Glutamatergic neuron (in vitro differentiated cells): ENCODE measurements at places on chromosomes 4 and X. TPM values are rescaled to one million over a fixed set of nuclear protein-coding genes. Genes with fewer than 3 reads are reported as not detected.

GRCh38 chrX:7109049-7109531 is 38.4 kb upstream of the STS start:
- no peak for DNase-seq

DNA sequence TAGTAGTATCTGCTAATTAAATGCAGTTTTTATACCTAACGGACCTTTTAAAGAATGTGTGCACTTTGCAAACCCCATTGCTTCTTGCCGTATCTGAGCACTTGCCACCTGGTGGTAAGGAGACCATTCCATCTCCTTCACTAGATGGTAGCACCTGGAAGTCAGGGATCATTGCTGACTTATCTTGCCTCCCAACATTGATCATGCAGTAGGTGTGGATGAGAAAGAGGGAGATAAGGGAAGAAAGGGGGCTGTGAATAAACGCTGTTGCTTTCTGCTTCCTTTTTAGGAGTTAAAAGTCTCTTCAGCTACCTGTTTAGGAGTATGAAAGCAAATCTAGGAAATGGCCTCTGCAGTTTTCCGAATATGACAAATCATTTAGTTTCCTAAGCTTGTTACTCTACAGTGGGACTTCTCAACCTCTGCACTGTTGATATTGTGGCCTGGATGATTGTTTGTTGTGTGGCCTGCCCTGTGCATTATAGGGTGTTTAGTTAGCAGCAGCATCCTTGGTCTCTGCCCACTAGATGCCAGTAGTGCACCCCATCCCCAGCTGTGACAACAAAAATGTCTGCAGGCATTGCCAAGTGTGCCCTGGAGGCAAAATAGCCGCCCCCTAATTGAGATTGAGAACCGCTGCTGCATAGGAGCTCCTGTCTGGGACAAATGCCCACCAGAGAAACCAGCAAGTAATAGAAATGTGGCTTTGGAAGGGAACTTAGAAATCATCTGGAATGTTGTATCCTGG is 38.8 kb downstream of the GAB1 start:
- peak; percentile 27 for DNase-seq

GRCh38 chr4:54625391-54625790 is 32.4 kb upstream of the KIT start:
- DNase-seq, result no peak

- DNase-seq, result no peak
Observed at GRCh38 chr4:99507762-99508161, 3.1 kb upstream of the C4orf17 start.

GRCh38 chr4:139651282-139652194 is 14.1 kb upstream of the MGST2 start:
- peak; percentile 77 for DNase-seq

- peak; percentile 38 for DNase-seq
Observed at GRCh38 chr4:109559625-109559982, 442 bp upstream of the MCUB start.

- no peak for DNase-seq
Observed at GRCh38 chrX:135982860-135983259, 2.4 kb upstream of the SLC9A6 start.

DNA sequence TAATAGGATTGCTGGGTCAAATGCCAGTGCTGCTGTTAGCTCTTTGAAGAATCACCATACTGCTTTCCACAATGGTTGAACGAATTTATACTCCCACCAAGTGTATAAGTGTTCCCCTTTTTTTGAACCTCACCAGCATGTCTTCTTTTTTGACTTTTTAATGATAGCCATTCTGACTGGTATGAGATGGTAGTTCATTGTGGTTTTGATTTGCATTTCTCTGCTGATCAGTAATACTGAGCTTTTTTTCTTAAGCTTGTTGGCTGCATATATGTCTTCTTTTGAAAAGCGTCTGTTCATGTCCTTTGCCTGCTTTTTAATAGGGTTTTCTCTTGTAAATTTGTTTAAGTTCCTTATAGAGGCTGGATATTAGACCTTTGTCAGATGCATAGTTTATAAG is 14.8 kb downstream of the USP38 start:
- DNase-seq, result no peak

DNA sequence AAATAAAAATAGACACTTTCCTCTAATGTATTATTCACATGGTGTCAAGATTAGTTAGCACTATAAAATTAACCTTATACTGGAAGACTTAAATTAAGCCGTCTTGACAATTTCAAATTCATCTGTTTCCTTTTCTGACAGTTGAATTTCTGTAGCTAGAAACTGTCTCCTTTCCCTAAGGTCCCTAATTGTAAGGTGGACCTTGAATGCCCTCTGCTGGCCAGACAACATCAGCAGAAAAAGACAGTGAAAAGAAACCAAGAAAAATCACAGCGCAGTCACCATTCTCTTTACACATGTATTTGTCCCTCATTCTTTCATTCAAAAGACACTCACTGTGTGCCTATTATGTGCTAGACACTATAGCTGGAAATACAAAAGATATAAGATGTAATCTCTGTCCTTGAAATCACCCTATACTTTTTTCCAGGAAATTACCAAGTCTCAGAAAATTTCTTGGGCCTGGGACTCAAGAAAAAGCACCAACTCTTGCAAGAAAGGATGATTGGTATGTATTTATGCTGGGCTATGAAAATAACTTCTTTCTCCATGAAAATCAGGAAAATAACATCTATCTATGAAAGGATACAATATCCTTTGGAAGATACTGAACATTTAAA is 32.7 kb upstream of the AMBN start:
- peak; percentile 54 for DNase-seq

GRCh38 chr4:17781300-17782287 is at the start of gene FAM184B:
TSS of gene FAM184B (minus strand) at chr4:17781621. CDS start at chr4:17781299, 322 bp downstream.
- DNase-seq, result peak; percentile 57

DNA sequence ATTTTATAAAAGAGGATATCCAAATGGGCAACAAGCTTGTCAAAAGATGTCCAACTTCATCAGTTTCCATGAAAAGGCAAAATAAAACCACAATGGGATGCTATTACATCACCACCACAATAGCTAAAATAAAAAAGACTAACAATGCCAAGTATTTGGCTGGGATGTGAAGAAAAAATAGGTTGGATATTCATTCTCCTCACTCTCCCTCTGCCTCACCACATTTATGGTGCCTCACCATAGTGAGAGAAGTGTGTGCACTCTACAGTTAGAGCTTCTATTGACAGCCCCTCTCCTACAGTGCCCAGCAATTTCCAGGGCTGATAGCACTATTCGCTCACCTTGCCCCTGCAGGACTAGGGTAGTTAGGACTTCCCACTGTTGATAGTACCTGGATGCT is 25.5 kb downstream of the VEGFC start:
- DNase-seq, result no peak

GRCh38 chr4:147096667-147097604 is 151.3 kb upstream of the TTC29 start:
- DNase-seq, result no peak

GRCh38 chrX:16975233-16975632 is 28.8 kb downstream of the REPS2 start:
- no peak for DNase-seq

- peak; percentile 28 for DNase-seq
Observed at GRCh38 chr4:11427121-11427996, 1.3 kb downstream of the HS3ST1 start.

DNA sequence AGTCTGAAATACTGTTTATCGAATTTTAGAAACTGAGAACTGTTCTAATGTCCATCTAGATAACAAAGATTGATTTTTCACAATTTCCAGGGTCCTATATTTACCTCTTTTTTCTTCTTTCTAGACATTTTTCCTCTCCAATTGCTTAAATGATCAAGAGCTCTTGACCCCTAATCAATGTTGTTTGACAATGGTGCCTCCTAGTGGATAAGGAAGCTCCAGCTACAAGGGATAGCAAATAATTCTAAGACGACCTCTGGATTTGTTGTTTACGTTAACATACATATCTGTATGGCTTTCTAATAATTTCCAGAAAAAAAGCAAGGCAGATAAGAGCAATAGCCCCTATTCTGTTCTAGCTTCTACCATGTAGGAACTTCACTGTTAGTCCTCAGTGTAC is 35.8 kb downstream of the GPR82 start:
- DNase-seq, result no peak

- no peak for DNase-seq
Observed at GRCh38 chr4:84439996-84440395, 59.1 kb downstream of the NKX6-1 start.

DNA sequence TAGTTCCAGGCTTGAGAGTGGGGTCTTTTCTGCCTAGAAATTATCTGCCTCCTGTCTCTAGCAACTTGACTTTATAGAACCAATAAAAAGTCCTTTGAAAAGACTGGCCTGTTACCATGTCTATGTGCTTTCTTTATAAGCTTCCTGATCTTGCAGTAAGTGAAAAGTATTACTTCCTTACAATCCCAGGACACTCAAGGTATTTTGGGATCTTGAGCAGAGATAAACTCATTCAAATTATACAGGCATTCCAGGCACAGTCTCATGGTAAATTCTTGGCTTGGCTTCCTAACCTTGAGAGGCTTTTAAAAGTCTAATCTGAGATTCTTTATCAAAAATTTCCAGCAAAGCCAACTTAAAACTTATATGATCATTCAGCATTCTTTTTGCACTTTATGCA is 833.0 kb upstream of the POU3F4 start:
- DNase-seq, result no peak

DNA sequence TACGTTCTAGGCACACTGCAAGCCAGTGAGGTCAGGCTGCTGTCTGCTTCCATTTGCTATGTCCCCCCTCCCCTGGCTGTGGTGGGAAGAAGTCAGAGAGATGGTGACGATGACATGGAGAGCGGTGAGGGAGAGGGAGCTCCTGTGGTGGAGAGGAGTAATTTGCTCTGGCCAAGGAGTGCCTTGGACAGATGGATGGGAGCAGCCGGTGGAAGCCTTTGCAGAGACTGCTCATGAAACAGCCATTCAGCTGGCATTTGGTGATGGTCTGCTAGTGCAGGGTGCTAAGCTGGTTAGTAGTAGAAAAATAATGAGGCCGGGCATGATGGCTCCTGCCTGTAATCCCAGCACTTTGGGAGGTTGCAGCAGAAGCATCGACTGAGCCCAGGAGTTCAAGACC is 124.1 kb downstream of the FHDC1 start:
- peak; percentile 24 for DNase-seq

GRCh38 chrX:153400146-153401132 is 711 bp downstream of the PNMA6E start:
- peak; percentile 54 for DNase-seq

DNA sequence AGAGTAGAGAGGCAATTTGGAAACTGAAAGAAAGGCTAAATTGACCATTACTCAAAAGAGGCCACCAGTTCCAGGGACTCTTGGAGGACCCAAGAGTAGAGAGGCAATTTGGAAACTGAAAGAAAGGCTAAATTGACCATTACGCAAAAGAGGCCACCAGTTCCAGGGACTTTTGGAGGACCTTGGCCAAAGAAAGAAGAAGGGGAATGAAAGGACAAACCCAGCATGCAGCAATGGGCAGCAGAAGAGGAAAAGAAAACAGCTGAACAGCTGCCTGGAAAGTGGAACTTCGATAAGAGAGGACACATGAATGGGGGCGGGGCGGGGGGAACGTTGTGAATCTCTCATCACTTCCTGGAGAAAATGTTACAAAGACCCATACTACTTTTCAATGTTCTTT is 80.8 kb downstream of the PALLD start:
- DNase-seq, result no peak

DNA sequence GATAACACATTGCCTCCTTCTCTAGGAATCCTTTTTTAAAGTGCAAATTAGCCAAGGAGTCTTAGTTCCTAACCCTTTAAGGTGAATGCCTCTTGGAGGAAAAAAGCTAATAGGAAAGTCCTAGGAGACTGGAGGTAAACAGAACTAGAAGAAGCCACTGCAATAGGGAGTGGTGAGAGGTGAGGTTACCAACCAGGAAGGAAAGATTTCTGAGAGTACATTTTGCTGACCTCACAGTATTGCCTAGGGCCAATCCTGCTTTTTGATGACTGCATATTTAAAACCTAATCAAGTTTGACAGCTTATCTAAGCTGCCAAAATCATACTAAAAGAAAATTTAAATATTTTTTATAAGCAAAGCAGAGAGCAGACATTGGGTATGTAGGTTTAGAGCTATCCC is 7.3 kb upstream of the CUL4B start:
- DNase-seq, result no peak

GRCh38 chr4:2219233-2219760 is 22.6 kb downstream of the HAUS3 start:
- no peak for DNase-seq

DNA sequence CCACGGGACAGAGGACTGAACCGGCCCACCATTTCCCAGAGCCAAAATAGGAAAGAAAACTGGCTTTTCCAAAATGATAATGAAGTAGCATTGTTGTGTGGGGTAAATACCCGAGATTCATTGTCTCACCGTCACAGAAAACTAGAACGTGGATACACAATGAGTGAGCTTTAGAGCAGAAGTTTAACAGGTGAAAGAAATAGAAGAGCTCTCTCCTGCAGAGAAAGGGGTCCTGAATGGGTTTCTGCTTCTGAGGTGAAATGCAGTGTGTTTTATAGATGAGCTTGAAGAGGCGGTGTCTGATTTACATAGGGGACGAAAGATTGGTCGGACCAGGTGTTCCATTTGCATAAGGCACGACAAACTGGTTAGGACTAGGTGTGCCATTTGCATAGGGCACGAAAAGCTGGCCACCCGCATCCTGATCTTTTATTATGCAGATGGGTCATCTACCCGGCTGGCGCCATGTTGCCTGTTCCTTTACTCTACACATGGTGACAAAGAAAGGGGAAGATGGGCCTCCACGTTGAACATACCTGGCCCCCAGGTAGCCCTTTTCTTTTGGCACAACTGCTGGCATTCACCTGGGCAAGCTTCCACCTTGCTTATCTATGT is 118.1 kb downstream of the ATXN3L start:
- no peak for DNase-seq

DNA sequence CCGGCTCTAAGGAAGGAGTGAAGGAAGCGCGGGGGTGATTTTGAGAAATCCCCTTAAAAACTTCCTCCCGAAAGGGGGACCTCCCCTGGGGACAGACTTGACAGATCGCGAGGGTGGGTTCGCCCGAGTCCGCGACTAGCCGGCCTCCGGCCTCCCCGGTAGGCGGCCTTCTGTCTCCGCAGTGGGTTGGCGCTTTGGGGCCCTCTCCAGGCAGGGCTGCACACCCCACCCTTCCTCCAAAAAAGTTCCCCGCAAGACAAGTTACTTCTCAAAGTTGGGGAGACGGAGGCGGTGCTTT is 24.8 kb downstream of the HOPX start:
- DNase-seq, result no peak

- DNase-seq, result no peak
Observed at GRCh38 chr4:1684506-1685234, 557 bp upstream of the FAM53A start.

The ITM2A gene
- 5.8 TPM for total RNA-seq

The SMIM10 gene
- not detected for total RNA-seq

The CAMK2D gene
- total RNA-seq, result 24.8 TPM

The DMRTC1B gene
- 1.8 TPM for total RNA-seq

The ZIC3 gene
- total RNA-seq, result 0.69 TPM

The PWWP3B gene
- total RNA-seq, result 0.78 TPM

The RBM47 gene
- total RNA-seq, result 0.98 TPM

The SLC26A1 gene
- 0.54 TPM for total RNA-seq

The MMRN1 gene
- total RNA-seq, result not detected

The ETDB gene
- total RNA-seq, result not detected

The PHKA2 gene
- 13.2 TPM for total RNA-seq

The FHL1 gene
- 161 TPM for total RNA-seq

The GRIPAP1 gene
- 129 TPM for total RNA-seq

The XPNPEP2 gene
- not detected for total RNA-seq
